ENCODE measurements at places on chromosomes 7 and 10.

- no peak for DNase-seq
Observed at GRCh38 chr10:26372513-26373354, 65.4 kb upstream of the APBB1IP start.

DNA sequence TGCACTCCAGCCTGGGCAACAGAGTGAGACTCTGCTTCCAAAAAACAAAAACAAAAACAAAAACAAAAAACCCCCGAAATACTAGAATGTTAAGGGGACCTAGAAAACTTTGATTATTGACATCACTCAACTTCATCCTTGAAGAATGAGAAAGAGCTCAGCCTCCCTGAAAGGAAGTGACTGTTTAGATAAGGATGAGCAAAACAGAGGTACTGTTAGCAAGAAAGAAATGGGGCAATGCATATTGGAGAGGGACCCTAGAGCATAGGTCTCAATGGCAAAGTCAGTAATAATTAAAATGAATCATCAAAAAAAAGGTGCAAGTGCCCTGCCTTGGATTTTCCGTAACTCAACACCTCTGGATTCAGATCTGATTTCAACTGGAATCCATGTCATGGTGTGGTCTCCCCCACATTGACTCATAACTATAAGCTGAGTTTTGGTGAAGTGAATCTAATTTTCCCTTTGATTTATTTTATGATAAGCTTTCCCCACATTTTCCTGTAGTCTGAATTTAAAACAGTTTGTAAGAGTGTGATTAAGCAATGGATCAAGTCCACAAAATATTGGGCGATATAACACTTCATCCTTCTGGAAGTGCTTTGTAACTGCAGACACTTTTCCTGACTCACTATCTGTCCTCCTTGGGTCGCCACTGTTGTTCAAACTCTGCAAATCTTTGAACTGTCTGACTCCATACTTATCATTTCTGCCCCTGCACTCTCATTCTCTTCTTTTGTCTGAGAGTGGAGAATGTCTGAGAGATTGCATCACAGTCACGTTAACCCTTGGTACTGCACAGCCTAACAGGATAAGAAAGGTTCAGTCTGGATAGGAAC is 224.8 kb upstream of the LYZL1 start:
- DNase-seq, result no peak

- no peak for DNase-seq
Observed at GRCh38 chr7:136386876-136387275, 409.7 kb upstream of the MTPN start.

DNA sequence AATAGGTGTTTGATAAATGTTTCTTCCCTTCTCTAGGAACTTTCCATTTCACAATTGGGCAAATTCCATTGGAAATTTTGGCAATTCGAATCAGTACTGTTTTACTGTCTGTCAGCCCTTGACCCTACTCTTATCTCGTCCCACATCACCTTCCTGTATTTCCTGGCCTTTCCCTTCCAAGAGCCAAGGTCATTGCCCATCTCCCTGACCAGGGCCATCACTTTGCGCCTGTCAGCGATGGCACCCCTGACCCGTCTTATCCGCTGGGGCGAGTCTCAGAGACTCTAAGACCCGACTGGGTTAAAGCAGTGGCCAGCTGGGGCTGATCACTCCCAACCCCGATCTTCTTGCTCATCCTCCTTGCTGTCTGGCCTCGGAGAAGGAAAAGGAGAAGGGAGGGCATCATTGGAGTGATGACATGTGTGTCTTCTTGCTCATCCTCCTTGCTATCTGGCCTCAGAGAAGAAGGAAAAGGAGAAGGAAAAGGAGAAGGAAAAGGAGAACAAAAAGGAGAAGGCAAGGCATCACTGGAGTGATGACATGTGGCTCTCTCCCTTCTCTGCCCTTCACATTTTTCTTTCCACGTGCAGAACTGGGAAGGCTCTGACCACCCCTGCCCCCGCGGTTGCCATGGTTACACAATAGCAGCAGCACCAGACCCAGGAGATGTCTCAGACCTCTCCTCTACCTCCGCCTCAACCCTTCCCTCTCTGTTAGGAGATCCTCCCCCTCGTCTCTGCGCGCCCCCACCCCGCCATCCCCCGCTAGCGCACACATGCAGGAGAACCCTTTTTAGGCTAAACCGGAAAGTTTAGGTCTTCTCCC is 2.0 kb downstream of the SEMA3D start:
- DNase-seq, result no peak

DNA sequence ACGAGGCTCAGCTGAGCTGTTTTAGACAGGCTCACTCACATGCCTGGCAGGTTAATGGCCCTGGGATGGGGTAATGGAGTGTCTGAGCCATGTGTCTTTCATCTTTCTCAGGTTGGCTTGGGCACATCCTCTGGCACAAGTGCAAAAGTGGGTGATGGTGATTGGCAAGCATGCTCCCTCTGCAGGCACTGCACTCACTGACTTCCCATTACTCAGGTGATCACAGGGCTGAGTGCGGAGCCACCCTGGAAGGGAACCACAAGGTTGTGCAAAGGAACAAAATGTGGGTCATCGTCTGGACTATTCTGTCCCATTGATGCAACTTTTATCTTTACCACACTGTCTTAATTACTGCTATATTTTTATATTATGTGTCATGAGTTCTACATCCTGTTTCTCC is 244.1 kb upstream of the AKR1E2 start:
- no peak for DNase-seq

All from activated naive CD8-positive, alpha-beta T cell treated with anti-CD3 and anti-CD28 coated beads, Interleukin-2, amount 50 U/mL, for 16 hours (primary cell).